Tracheal epithelial cell (primary cell): ENCODE measurements at places on chromosomes 1 and 21. TPM values are rescaled to one million over a fixed set of nuclear protein-coding genes. Genes with fewer than 3 reads are reported as not detected.

The GSTM2 gene
- 1.9 and 3.6 TPM in 2 replicates for total RNA-seq

The H6PD gene
- 8.3 and 12.0 TPM in 2 replicates for total RNA-seq

The DDAH1 gene
- total RNA-seq, result 2.1 and 6.7 TPM in 2 replicates

The S100A4 gene
- total RNA-seq, result 44.8 and 55.4 TPM in 2 replicates
